NCI-H1048 (cell line): ENCODE measurements at places on chromosomes 7 and 10.
A peak's percentile ranks its signal among the peaks of the same experiment; 100 is the strongest.

GRCh38 chr7:105399043-105399725, 10.5 kb upstream of the SRPK2 start:
- DNase-seq = no peak

GRCh38 chr7:113636727-113637421, 281.9 kb downstream of the PPP1R3A start:
- no peak for DNase-seq

- DNase-seq = no peak
Measured at GRCh38 chr10:21919117-21919516, 84.4 kb downstream of the DNAJC1 start.

- DNase-seq = no peak
Measured at GRCh38 chr10:7872041-7872442, 53.7 kb downstream of the TAF3 start.

DNA sequence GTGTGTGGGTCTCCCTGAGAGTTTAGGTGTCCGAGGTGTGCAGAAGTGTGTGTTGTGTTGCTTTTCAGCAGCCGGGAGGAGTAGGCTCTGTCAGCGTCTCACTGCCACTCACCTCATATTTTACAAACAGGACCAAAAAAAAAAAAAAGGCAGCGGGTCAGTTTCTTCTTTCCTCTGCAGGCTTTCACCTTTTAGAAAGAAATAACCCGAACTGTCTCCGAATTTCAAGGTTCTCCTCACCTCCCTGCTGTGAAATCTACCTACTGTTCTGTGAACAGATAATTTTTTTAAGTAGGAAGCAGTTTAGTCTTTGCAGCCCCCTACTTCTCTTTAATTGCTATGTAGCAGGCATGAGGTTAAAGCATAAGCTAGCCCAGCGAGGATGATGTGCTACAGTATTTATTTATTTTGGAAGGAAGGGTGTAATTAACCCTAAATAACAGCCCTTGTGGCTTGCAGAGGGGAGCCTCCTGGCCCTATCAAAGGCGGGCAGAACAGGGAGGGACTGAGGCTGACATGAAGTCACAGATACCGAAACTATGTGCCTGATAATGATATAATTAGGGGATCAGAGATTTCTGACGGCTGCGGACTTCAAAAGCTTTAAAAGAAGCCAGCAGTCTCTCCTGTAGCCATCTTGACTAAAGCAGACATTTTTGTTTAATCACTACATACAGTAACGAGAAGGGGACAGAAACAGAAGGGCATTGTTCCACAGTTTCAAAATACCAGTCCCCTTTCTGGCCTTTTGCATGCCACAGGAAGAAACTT, 1.6 kb downstream of the BAMBI start:
- DNase-seq = peak; percentile 58

DNA sequence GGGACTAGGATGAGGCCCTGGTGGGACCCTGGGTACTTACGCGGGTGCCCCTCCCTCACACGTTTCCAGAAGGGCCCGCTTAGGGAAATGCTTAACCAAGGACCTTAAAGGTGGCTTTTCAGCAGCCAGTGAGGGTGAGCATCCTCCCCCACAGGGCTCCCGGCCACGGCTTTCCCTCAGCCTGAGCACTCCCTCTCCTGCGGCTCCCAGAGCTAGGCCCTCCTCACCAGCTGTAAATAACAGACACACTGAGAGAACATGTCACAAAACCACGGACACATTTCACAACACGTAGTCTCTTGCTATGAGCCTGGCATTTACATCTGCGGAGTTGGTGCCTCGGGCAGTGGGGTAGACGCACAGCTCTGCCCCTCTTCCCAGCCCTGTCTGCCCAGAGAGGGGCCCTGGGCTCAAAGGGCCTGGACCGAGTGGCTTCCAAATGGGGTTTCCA, 25.2 kb downstream of the GRID1 start:
- no peak for DNase-seq

DNA sequence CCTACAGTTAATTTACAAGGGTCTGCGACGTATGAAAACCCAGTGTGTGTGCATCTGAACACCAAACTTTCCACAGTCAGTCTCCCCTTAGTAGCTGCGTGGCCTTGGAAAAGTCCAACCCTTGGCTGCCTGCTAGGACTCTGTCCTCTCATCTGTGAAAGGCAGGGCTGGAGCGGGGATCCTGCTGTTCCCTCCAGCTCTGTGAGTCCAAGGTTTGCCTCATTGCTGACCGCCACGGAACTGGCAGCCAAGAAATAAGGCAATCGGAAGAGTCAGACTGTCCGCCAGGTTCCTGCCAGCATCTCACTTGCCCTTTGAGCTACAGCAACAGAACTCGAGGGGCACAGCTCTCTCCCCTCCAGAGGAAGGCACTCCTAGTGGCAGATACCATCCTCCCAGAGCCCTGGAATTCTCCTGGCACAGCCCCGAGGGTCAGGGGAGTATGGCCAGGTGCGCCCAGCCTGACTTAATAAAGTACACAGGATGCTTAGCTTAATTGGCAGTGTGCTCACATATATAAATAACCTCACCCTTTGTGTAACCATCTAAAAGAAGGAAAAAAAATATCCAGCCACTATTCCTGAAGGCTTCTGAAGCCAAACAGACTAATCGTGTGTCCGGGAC, 530.1 kb upstream of the FOXK1 start:
- DNase-seq = no peak

- DNase-seq = no peak
Measured at GRCh38 chr7:66913118-66914037, 7.6 kb upstream of the TMEM248 start.

- no peak for DNase-seq
Measured at GRCh38 chr7:144546782-144547181, 143.3 kb upstream of the NOBOX start.

DNA sequence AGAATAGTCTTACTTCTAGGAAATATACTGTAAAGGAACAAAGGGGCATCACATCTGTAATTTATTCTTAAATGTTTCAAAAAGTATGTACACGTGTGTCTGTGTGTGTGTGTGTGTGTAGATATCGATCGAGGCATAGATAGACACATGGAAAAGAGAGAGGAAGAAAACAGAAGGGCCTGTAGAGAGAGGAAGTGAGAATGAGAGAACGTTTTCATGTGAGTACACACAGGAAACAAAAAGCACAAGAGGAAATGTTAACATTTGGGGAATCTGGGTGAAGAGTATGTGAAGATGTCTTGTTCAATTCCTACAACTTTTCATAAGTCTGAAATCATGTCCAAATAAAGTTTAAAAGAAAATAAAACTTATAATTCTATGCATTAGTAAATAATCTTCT, 286.5 kb upstream of the SORCS1 start:
- no peak for DNase-seq

GRCh38 chr10:74104996-74105395, 45.6 kb downstream of the AP3M1 start:
- DNase-seq = no peak

DNA sequence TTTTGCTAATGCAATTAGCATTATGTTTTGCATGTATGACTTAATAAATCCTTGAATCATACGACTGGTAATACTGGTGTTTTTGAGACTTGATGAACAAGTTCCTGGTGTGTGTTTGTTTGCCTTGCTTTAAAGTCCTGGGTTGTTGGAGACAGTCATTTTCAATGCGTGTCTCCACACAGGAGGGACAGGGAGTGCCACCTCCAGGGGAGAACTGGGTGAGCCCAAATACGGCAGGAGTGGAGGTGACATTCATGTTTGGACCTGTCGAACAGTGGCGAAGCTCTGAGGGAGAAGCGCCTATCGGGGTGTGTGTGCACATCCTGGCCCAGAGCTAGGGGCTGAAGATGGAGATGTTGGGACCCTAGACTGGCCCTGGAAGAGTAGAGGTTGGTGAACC, 43.8 kb downstream of the DAGLB start:
- DNase-seq = no peak

DNA sequence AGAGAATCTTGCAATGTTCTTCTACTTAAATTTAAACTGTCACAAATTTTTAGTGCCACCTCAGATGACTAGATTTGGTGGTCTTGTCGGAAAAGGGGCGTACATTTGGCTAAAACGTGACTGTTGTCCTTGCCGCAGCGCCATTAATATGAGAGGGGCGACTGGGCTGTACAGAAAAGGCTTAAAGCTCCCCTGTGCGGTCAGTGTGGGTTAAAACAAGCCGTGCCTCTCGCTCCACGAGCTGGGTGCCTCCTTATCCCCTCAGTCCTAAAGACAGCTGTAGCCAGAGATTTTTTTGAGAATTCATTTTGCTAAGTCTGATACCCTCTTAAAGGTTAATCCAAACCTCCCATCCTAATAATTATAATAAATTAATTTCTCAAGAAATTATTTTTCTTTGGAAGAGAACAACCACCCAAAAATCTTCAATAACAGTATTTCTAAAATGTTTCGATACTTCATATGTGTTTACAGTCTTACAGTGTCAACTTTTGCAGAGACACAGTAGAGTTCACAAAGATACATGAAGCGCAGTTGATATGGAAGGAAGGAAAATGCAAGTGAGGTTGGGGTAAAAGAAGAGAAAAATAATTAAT, 68.6 kb downstream of the C7orf25 start:
- DNase-seq = no peak
